ENCODE measurements at places on chromosomes 3 and 15.

- DNase-seq: no peak
These were observed 117.8 kb downstream of the UBE2E2 start for GRCh38 chr3:23320586-23321570.

GRCh38 chr3:64349551-64349950 is 124.3 kb upstream of the PRICKLE2 start:
- no peak for DNase-seq

- DNase-seq: no peak
These were observed 18.4 kb downstream of the CLDN1 start for GRCh38 chr3:190303884-190304283.

- no peak for DNase-seq
These were observed 115.7 kb downstream of the TMCC1 start for GRCh38 chr3:129777806-129778205.

DNA sequence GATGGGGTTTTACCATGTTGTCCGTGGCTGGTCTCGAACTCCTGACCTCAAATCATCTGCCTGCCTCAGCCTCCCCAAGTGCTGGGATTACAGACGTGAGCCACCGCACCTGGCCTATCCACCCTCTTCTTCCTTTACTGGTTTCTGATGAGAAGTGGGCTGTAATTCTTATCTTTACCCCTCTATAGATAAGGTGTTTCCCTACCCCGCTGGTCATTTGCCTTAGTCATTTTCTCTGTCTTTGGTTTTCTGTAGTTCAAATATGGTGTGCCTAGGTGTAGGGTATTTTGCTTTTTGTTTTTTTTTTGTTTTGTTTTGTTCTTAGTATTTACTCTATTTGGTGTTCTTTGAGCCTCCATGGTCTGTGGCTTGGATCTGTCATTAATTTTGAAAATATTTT is 41.3 kb downstream of the APBA2 start:
- no peak for DNase-seq

DNA sequence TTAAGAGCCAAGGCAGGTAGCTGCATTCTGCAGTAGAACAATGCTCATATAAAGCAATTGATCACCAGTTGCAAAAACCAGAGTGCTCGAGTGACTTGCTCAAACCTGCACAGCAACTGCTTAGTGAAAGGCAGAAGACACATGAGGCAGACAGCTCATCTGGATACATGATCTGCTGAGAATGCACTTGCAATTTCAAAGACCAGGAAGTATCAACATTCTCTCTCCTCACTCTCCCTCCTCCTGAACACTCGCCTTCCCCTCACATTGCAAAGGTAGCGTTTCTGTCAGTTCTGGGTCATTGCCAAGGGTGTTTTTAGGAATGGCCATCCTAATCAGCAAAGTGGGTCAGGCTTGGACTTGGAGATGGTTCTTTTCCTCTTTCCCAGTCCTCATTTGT is 61.0 kb downstream of the BFSP2 start:
- no peak for DNase-seq

DNA sequence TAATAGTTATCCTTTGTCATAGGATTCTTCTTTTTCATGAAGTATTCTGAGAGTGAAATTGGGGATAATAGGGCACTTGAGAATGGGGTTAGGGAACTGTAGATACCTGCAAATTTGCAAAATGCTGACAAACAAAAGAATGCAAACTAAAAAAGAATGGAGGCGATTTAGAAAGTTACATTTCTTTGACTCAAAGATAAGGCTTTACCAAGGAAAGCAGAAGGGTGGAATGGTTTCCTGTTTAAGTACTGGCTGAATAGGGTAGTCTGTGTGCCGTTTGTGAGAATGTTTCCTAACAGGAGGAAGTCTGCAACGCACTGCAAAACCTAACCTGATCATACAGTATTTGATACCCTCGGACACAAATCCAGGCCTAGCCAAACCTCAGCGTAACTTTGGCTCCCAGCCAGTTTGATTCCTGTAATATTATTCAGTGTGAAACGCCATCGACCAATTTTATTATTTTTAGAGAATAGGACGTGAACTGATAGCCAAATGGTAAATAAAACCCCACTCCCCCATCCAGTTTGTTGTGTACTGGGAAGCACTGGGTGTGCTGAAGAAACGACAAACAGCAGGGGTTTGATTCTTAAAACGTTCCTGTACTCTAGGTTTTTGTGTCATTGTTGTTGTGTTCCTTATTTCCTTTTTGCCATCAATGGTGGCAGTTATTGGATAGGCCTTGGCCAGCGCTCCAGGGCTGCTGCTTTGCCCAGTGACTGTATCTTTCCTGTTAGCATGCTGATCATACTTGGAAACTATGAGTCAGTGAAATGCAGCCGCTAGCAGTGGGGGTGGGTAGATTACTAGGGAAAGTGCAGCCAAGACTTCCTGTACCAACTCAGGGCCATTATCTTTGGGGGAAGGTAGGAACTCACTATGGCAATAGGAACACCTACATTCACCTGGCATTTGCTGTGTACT is 148.0 kb upstream of the TBL1XR1 start:
- peak; percentile 74 for DNase-seq

DNA sequence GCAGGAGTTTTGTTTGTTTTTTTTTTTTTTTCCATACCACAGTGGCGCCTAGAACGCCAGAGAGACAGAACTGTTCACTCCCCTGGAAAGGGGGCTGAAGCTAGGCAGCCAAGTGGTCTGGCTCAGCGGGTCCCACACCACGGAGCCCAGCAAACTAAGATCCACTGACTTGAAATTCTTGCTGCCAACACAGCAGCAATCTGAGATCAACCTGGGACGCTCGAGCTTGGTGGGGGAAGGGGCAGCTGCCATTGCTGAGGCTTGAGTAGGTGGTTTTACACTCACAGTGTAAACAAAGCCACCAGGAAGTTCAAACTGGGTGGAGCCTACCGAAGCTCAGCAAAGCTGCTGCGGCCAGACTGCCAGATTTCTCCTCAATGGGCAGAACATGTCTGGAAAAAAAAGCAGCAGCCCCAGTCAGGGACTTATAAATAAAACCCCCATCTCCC is 29.8 kb downstream of the SPICE1 start:
- DNase-seq: no peak

GRCh38 chr15:88174571-88174970 is 82.0 kb downstream of the NTRK3 start:
- DNase-seq: no peak

GRCh38 chr3:57923101-57923500 is 85.1 kb upstream of the FLNB start:
- DNase-seq: no peak

DNA sequence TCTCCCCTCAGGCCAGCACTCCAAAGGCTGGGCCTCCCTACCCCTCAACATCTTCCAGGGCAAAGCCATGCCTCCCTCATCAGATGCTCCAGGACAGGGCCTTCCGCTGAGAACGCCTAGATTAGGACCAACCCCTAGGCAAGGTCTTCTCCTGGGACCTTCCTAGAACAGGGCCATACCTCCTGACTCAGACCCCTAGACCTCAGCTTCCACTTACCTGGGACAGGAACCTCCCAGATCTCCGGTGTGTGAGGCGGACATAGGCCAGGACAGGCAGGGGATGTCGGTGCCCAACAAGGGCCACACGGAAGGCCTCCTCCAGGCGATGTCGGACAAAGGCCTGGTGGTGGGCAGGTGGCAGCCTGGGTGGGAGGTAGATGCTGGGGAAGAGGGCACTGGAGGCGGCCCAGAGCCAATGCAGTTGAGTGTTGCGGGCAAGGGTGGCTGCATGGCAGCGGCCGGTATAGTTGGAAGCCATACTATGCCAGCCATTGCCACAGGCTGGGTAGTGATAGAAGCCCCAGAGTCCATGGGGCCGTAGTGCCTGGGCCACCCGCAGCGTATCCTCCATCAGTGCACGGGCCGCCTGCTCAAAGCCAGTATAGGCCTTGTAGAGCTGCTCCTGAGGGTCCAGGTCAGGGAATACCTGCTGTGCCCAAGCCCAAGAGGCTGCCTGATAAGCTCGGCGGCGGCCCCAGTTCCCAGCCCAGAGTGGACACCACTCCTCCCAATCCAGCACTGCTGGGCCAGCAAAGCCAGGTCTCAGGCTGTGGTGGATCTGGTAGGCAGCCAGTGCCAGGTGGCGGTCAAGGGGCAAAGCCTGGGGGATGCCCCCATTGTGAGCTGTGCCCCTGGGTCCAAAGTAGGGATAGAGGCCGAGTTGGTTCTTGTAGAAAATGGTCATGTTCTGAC is 2.5 kb upstream of the IFRD2 start:
- DNase-seq: no peak

GRCh38 chr3:182464513-182465145 is 328.7 kb upstream of the ATP11B start:
- no peak for DNase-seq

- no peak for DNase-seq
These were observed 390.1 kb downstream of the IL20RB start for GRCh38 chr3:137347817-137348368.

DNA sequence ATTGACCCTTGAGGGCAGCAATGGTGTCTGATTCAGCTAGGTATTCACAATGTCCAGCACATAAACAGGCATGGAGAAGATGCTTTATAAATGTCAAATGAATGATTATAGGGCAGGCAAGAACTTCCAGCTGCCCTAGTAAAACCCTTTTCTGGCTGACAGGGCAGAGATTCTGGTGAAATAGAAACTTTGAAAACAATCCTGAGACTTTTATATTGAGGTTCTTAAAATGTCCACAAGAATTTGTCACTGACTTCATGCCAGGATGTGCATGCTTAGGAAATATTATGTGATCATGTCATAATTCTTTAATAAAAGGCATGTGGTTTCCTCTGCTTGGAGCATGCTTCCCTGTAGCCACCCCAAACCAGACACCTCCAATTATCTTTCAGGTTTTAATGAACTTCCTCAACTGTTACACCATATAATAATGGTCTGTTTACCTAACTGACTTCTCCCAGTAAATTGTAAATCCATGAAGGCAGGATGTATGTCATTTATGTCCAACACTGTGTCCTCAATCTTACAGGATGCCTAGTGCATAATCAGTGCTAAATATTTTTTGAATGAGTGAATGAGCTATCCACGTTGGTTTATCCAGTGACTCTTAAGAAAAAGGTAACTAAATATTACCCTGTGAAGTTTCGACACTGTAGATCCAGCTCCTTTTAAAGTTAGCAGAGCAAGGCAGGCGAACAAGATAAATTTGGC is 43.4 kb upstream of the CLRN1 start:
- DNase-seq: no peak

DNA sequence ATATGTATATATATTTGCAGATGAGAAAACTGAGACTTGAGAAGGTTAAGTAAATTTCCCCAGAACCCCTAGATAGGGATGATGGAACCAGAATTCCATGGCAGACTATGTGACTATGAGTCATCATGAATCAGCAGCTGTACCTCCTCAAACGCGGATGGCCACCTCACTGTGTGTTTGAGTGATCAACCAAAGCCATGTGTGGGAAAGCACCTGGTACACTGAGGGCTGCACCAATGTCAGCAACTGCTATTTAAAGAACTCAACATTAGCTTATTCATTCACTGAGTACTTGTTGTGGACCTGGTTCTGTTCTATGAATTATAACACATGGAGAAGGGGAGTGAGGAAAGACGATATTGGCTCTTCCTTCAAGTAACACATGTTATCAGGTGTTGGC is 377.0 kb downstream of the GAP43 start:
- DNase-seq: no peak

GRCh38 chr15:38508647-38509046 is 54.7 kb downstream of the FAM98B start:
- DNase-seq: no peak

GRCh38 chr3:159559771-159560170 is 428.9 kb upstream of the IL12A start:
- no peak for DNase-seq

DNA sequence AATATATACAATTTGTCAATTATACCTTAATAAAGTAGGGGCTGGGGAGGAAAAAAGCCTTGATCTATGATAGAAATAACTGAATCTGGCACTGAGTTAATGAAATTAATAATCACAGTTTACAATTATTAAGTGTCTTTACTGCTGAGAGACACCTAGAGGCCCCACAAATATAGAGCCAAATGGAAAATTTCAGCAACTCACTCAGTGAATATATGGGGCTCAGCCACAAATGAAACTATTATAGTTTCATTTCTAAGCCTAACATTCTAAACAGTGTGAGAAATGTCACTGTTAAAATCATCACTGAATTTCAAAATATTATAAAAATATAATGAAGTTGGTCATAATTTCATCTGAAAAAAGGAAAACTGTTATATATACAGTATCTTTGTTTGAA is 40.3 kb downstream of the GNB4 start:
- no peak for DNase-seq

- no peak for DNase-seq
These were observed 4.9 kb upstream of the CFAP100 start for GRCh38 chr3:126389794-126390146.

GRCh38 chr3:31379598-31379997 is 153.1 kb upstream of the STT3B start:
- DNase-seq: no peak

DNA sequence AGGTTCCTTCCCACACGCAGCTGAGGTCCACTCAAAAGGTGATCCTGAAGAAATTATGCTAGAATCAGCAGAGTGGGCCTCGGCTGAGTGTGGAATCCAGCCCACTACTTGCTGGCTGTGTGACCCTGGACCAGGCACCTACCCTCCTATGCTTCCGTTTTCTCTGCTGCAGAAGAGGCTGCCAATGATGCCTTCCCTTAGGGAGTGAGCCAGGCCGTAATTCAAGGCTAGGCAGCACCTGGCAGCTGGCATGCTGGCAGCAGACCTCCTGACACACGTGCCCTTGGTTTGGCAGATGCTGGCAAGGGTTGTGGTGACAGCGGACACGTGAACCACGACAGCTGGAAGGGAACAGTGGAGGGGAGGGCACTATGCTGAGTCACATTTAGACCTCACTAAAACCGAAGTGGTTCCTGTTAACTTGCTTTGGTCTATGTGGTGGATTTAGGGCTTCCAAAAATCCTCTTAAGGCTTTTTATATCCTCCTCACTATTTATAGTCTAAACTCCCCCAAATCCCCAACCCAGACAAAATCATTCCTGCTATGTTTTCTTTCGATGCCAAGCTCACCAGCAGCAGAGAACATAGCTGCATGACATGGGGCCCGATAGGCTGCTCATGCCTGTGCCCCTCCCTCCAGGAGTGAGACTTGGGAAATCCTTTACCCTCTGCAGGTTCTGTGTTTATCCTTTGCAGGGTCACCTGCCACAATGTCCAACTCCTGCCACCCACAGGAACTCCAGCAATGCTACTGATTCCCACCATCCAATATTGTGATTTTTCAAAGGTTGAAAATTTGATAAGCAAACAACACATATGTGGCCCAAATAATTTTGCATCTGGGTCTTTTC is 10.6 kb upstream of the PCSK6 start:
- no peak for DNase-seq

DNA sequence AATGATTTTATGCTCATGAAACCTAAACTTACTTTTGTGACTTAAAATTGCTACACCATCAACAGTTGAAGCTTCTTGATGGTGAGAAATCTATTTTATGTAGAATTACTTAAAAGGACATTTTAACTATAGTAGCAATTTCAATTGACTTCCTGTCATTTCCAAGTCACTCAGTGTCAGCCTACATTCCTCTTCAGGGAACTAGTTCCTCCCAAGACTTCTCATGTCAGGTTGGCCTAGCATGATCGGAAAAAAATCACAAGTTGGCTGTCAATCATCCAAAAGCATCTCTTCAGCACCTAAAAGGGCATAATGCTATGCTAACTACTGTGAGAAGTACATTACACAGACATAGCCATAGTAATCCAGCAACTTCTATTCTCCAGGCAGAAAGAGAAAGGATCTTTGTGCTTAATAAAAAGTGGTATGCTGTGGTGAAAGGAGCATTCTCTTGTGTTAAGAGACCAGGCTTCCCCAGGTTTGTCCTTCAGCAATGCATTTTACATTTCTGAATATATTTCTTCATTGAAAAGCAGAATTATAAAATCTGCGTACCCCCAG is 893.7 kb downstream of the AGBL1 start:
- DNase-seq: no peak
